ENCODE measurements at places on chromosomes 11 and 22. TPM values are rescaled to one million over a fixed set of nuclear protein-coding genes. Genes with fewer than 3 reads are reported as not detected.

The MRGPRX4 gene
- 0.05 TPM for polyA plus RNA-seq

The ZDHHC8 gene
- polyA plus RNA-seq, result 25.4 TPM

The SCARF2 gene
- polyA plus RNA-seq, result 0.05 TPM

The OR8H2 gene
- polyA plus RNA-seq, result not detected

The ASPHD2 gene
- 4.6 TPM for polyA plus RNA-seq

The SOX10 gene
- polyA plus RNA-seq, result not detected

The SMIM38 gene
- not detected for polyA plus RNA-seq

The RASGRP2 gene
- 0.49 TPM for polyA plus RNA-seq

The RAB39A gene
- polyA plus RNA-seq, result not detected

Data from keratinocyte (primary cell).